ENCODE measurements at places on chromosomes 7 and 10. TPM values are rescaled to one million over a fixed set of nuclear protein-coding genes. Genes with fewer than 3 reads are reported as not detected.

DNA sequence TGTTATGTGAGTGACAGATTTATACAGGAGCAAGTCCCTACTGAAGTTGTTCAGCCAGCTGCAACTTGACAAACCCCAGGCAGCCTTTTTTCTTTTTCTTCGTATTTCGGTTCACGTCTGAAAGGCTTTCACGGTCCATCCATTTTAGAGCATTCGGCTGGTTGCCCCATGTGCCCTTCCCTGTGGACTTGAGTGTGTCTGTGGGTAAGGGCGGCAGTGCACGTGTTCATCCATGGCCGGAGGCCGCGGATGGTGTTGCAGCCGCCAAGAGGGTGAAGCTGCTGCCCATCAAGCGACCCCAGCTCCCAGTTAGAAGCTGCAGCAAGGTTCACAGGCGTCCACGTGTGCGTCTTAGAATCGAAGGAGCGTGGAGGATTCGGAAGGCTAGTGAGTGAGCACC is 35.9 kb downstream of the PPP2R2D start:
- DNase-seq: no peak

DNA sequence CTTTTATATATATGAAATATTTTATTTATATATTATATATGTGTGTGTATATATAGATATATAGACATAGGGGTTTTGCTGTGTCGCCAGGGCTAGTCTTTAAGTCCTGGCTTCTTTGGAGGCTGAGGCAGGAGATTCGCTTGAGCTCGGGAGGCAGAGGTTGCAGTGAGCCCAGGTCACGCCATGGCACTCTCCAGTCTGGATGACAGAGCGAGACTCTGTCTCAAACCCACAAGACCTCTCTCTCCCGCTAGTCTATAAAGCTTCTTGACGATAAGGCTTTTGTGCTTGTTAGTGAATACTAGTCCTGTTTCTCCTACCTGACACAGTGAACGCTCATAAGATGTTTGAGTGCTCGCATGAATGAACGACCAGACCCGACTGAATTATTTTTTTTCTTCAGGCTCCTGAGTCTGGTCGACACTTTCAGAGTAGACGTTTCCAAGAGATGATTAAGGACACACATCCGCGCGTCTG is 577 bp upstream of the DDX21 start:
- no peak for DNase-seq

GRCh38 chr7:134755422-134756022 is 23.9 kb upstream of the CALD1 start:
- DNase-seq: no peak

DNA sequence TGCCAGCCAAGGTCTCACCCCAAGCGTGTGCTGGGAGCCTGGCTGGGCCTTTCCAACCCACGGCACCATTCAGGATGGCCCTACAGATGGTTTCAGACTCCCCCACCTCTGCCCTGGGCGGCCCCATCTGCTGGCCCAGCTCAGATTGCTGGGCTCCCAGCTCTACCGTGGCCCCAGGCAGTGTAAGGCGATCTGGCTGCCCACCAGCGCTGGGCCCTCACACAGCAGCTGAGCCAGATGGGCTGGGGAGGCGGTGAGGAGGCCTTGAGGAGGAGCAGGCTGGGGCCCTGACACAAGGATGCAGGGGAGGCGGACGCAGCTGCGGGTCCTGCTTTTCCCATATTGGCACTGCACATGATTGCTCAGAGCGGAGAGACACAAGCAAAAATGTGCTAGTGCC is 162.8 kb downstream of the NRF1 start:
- no peak for DNase-seq

- DNase-seq: peak; percentile 68
These were observed 1.1 kb upstream of the GPER1 start for GRCh38 chr7:1086588-1087464.

- no peak for DNase-seq
These were observed 27.1 kb downstream of the CD36 start for GRCh38 chr7:80665526-80665925.

- no peak for DNase-seq
These were observed 32.5 kb downstream of the PRKAR2B start for GRCh38 chr7:107076781-107077698.

GRCh38 chr10:31999070-31999660 is 57.1 kb downstream of the KIF5B start:
- no peak for DNase-seq

GRCh38 chr10:91144961-91145360 is 75.5 kb upstream of the PCGF5 start:
- no peak for DNase-seq

DNA sequence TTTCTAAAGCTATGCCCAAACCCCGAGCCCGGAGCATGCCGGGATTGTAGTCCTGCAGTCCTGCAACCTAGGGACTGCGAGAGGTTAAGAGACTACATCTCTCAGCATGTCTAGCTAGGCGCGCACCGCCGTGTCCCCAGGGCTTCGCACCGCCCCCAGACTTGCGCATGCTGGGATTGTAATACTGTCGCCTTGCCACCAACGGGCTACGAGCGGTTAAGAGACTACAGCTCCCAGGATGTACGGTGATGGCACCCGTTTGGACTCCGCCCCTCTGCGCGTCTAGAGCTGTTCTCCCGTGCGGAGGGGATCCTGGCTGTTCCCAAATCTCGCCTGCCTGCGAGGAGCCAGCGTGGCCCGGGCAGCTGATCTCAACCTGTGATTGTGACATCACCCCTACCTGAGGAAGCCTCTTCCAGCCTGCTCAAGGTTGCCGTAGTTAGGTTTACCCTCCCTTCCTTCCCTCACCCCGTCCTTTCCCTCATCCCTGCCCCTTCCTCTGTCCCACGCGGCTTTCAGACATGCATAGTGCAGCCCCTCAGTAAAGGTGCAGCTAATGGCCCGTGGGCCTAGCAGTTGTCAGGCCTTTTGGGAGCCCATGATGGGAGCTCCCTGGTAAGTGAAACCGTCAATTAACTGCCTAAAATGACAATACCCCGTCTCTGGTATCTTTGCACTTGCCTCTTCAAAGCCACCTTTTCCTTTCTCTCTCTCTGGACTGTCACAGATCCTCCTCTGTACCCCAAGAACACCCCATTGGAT is 6.3 kb upstream of the ZNF736 start:
- DNase-seq: peak; percentile 96

GRCh38 chr7:53398566-53398965 is 363.1 kb downstream of the POM121L12 start:
- no peak for DNase-seq

GRCh38 chr7:157612009-157612663 is 275.3 kb downstream of the DNAJB6 start:
- DNase-seq: no peak

- no peak for DNase-seq
These were observed 277.0 kb downstream of the INHBA start for GRCh38 chr7:41425926-41426325.

GRCh38 chr10:28728366-28728765 is 51.0 kb downstream of the BAMBI start:
- no peak for DNase-seq

- no peak for DNase-seq
These were observed 180.7 kb upstream of the MKI67 start for GRCh38 chr10:128306966-128307365.

DNA sequence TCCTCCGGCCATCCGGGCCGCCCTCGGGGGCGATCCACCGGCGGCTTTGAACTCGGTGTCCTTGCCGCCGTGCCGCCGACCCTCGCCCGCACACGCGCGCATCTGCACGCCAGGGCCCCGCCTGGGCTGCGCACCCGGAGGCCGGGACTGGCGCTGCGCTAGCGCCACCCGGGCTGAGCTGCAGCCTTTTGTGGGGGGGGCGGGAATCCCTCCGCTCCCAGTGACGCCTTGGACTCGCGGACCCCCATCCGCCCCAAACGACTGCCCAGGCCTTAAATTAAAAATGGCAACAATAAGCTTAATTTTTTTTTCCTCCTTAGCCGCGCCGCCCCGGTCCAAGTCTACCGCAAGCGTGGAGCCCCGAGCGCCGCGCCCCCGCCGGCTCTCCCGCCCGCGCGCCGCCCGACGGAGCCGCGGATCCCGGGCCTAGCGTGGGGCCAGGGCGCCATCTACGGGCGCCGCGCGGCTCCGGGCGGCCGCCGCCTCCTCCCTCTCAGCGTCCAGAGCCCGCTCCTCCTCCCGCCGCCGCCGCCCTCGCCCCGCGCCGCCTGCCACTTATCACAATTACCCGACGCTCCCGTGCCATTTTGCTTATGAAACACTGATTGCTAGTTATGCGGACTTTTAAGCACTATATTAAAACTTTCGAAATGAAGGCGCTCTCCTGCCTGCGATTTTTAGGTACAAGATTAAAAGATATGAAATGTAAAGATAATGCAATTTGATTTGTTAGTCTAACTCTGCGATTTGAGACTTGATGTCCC is 7.5 kb upstream of the EBF3 start:
- peak; percentile 53 for DNase-seq

- DNase-seq: no peak
These were observed 277.6 kb downstream of the KCNMA1 start for GRCh38 chr10:77359950-77360520.

GRCh38 chr10:78804411-78805032 is 264.2 kb upstream of the ZMIZ1 start:
- DNase-seq: no peak

DNA sequence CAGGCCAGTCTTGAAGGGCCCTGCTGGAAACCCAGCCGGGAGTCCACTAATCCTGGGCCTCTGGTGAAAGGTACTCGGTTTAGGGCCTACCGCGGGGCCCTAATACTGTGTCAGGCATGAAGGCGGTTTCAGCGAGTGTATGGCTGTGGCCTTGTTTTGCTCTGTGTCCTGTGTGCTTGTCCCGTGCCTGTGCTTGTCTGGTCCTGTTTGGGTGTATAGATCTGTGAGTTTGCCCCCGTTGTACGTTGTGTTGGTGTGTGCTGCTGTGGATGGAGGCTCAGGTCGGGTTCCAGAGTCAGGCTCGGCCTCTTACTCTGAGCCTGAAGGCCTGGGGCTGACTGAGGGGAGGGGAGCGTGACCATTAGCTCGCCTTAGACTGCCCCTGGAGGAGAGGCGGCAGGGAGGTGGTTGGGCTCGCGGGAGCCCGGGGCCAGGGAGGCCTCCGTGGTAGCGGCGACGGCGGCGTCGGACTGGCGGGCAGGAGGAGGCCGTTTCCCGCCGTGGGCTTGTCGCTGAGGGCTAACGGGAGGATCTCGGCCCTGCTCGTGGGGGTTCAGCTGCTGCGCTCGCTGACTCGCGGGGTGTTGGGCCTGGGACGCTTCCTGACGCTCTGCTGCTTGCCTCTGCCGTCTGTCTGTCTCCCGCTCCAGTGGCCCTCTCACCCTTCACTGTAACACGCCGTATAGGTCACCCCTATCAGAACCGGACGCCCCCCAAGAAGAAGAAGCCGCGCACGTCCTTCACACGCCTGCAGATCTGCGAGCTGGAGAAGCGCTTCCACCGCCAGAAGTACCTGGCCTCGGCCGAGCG is 2.6 kb downstream of the TLX1 start:
- DNase-seq: no peak

DNA sequence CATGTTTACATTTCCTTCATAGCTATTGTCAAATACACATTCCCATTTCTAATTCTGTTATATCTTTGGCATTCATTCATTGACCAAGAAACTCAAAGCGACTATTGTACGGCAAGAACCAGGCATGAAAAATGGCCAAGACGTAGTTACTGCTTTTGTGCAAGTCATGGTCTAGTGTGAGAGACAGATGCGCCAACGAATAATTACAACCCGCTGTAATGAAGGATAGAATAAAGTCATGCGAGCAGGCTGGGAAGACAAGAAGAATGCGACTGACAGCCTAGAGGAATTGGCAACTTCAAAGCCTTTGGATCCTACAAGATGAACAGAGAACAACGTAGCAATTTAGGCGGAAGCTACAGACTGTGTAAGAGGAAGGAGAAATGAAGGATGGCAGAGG is 221.2 kb downstream of the CALN1 start:
- no peak for DNase-seq

- no peak for DNase-seq
These were observed 18.1 kb upstream of the LIPK start for GRCh38 chr10:88687853-88688467.

Gene PAX2
- polyA plus RNA-seq: not detected

Gene FBXO24
- polyA plus RNA-seq: 0.14 TPM

Gene FANK1
- polyA plus RNA-seq: 0.47 TPM

Gene ZNF248
- 5.7 TPM for polyA plus RNA-seq

Gene LRRD1
- not detected for polyA plus RNA-seq

Gene LIPJ
- polyA plus RNA-seq: 0.03 TPM

Gene SPAM1
- not detected for polyA plus RNA-seq

Gene EMX2
- 0.06 TPM for polyA plus RNA-seq

Gene ZNF316
- 13.5 TPM for polyA plus RNA-seq

Gene HABP2
- 0.30 TPM for polyA plus RNA-seq

All from heart left ventricle (tissue), 16 donors.